ENCODE measurements at places on chromosomes 11 and 22.

DNA sequence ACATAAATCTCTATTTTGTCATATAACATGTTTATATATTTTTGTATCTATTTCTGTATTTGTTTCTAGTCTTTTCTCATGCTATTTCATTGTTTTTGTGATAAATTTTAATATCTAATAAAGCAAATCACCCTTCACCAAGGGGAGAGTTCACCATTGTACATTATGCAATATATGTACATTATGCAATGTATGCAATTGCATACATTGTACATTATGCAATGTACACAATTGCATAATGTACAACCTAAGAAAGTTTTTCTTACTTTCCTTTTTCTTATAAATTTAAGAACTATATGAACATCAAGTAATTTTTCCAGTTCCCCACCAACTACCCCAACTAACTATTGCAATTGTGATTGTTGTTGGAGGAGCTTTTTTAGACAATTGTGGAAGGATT is 44.1 kb upstream of the GLYATL2 start:
- DNase-seq = no peak

DNA sequence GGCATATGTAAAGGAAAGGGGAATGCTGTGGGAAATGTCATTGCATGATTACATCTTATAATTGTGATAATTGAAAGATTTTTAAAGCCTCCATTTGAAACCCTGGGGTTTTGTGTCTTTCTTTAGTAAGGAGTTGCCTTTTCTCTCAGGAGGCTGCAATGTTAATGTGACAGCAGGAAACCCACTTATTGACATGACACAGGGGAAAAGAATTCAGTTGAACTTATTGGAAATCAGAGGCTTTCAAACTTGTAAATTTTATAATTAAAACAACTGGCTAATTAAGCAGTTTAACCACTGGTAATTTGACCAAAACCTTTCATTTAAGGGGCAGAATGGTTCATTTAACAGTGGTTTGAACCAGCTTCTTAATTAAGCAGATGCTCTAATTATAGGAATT is 31.2 kb downstream of the MRPL48 start:
- no peak for DNase-seq

DNA sequence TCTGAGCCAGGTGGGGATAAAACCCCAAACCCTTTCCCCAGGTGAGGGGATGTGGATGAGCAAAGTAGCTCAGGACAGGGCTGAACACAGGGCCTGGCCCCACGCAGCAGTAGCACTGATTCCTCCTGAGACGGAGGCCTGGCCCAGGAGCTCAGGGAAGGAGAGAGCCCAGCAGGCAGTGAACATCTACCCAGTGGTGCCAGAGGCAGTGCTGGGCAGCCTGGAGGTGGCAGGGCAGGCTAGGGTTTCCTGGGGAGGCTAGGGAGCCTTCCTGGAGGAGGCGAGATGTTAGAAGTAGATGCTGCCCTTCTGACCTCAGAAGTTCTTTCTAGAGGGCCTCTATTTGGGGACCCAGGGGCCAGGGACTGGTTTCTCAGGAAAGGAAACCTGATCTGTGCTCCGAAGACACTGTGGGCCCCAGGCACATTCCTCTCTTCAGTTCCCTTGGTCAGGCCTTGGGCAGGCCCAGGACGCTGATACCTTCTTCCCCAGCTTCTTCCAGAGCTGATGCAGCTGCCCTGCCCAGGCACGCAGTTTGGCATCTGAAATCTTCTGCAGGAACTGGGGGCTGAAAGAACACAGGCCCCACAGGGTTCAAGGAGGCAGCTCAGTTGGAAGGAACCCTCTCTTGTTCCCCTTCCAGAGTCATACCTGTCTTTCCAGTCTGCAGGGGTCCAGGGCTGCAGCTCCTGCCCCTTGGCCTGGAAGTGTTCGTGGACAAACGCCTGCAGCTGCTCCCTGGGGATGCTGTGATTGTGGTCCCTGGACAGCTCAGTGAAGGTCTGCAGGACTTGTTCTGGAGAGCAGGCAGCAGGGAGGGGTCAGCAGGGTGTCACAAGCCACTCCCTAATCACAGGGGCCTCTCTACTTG is 16.8 kb downstream of the TREH start:
- no peak for DNase-seq

DNA sequence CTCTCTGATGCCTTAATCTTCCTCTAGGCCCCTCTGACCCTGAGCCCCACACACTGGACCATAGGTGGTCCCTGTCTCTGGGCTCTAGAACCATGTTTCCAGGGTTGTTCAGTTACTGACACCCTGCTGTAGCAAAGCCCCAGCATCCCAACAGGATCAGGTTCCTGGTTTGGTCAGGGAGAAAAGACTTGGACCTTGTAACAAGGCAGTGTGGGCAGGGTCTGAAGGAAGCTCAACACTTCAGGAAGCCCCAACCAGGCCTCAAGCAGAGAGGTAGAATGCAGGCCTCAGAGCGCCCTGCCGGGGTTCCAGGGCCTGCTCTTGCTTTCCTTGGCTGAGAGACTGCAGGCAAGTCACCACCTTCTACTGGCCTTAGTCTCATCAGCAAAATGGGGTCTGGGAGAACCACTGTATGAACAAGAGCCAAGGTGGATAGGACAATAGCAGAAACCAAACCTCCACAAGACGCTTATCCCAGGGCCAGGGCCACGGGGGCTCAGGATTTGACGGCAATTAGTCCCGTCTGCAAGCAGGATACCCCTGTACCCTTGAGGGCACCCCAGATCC is 4.8 kb downstream of the ARAP1 start:
- DNase-seq = no peak

DNA sequence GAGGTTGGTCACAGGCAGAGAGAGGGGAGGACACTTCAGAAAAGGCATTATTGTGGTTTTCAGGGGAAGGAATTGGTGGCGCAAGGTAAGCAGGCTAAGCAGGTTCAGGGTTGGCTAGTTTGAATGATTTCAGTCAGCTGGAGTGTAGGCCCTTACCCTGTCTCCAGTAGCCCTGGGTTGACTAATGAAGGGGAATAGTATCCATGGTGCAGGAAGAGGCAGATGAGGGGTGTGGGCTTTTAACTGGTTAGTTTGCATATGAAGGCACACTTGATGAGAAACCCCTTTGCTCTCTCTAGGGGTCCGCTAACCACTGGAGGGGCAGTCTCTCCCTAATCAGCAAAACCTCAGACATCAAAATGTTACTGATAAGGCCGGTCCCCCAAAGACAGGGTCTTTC is 249.7 kb downstream of the AASDHPPT start:
- DNase-seq = no peak

Measured in CD4-positive, alpha-beta T cell treated with Interleukin-2 at 100 ng/mL for 4 hours (primary cell).